Osteocyte (in vitro differentiated cells): ENCODE measurements at places on chromosomes 3 and 15. TPM values are rescaled to one million over a fixed set of nuclear protein-coding genes. Genes with fewer than 3 reads are reported as not detected.

DNA sequence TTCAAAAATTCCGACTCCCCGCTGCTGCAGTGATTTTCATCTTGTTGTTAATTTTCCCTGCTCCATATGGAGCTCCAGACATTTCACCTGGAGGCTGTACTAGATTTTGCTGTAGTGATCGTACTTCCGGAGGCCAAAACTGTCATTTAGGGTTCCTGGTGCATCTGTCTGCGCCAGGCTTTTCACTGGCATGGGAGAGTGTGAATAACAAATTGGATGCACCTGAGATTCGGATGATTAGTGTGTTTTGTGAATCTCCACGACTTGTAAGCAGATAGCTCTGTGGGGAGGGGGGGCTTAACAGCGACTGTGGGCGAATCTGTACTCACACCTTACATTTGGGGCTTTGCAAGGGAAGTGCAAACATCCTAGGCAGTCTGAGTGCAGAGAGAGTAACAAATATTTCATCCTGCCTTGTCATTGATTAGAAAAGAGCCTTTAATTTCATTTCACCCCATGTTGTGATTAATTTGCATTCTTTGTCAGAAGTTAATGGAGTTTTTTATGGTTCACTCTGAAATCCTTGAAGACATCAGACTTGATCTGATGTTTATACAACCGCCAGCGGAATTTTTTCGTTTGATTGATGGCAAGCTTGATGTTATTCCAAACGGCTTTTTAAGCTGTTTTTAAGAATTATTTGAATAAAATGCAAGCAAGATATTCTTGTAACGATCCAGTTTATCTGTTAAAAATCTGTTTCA, 92.5 kb upstream of the SKOR1 start:
- no peak overlapping the region for H3K27ac ChIP-seq
- no peak for DNase-seq
- peaks cover 7% of the 10 kb centered on the region for H3K4me1 ChIP-seq
- H3K27me3 ChIP-seq: no peaks in the 10 kb centered on the region

DNA sequence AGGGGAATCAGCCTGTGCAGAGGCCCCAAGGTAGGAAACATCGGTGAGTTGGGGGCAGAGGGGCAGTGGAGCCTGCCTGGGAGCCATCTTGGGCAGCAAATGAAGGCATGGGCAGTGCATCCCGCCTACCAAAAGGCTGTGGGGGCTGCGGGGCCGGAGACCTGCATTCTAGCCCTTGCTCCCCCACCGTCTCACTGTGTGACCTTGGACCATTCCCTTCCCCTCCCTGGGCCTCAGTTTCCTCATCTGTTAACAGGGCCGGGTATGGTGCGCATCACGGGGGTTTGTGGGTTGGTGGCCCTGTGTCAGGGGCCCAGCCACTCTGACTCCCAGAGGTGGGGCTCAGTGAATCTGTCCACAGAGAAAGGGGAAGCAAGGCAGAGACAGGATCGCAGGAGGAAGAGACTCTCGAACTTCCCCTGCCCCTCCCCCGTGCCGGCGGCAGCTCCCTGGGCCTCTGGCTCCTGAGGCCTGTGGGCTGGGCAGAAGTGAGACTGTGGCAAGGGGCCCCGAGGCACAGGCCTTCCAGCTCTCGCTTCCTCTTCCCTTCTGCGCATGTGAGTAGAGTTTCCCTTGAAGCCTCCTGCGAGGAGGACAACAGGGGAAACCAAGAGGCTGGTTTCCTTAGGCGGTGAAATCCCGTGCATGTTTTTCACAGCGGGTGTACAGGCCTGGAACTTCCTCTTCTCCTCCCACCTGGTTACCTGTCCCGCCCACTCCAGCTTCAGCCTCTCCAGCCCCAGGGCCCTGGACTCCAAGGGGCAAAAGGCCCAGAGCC, 42.9 kb downstream of the IDH2 start:
- H3K4me3 ChIP-seq: no peak overlapping the region
- no peaks in the 10 kb centered on the region for H3K36me3 ChIP-seq
- DNase-seq: no peak
- peaks cover 36% of the 10 kb centered on the region for H3K4me1 ChIP-seq
- peak overlapping the region; percentile 52 for H3K27ac ChIP-seq
- no peaks in the 10 kb centered on the region for H3K27me3 ChIP-seq

- peaks cover 2% of the 10 kb centered on the region for H3K36me3 ChIP-seq
- DNase-seq: no peak
- H3K27me3 ChIP-seq: no peaks in the 10 kb centered on the region
- H3K4me1 ChIP-seq: peaks cover 12% of the 10 kb centered on the region
Measured at GRCh38 chr15:62050115-62050514, 10.1 kb downstream of the VPS13C start.

DNA sequence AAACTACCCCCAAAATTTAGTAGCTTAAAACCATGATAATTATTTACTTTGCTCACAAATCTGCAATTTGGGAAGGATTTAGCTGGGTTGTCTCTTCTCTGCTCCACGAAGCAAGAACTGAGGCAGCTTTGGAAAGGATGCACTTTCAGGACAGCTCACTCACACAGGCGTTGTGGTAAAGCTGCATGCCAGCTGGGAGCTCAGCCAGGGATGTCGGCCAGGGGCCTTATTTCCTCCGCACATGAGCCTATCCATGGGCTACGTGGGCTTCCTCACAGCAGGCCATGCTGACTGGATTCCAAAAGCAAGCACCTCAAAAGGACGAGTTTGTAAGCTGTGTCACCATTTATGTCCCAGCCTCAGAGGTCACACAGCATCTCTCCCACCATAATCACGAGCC, 301.3 kb upstream of the IGF1R start:
- H3K27me3 ChIP-seq: peaks cover 4% of the 10 kb centered on the region
- no peak overlapping the region for H3K27ac ChIP-seq
- peak; percentile 59 for DNase-seq
- no peaks in the 10 kb centered on the region for H3K36me3 ChIP-seq

DNA sequence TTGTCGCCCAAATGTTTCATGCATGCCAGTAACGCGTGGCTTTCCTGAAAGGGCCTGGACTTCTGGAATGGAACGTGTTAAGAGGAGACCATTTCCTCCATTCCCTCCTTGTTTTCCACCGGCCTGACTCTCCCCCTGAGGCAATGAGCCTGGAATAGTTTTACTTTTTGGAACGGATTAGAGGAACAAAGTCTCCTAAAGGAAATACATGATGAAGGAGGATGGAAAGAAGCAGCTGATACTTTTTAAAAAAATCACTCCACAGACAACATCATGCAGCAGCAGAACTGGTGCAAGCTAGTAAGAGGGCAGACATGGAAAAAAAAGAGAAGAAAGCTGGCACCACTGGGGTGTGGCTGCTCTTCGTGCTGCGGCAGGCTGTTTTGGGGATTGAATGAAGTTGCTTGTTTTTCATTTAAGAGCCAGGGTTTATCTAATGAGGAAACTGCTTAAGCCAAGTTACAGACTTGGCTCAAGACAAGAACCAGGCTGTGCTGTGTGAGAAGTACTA, 3.6 kb upstream of the KBTBD12 start:
- no peaks in the 10 kb centered on the region for H3K36me3 ChIP-seq
- H3K27me3 ChIP-seq: no peaks in the 10 kb centered on the region
- H3K27ac ChIP-seq: peak overlapping the region; percentile 75
- DNase-seq: no peak

DNA sequence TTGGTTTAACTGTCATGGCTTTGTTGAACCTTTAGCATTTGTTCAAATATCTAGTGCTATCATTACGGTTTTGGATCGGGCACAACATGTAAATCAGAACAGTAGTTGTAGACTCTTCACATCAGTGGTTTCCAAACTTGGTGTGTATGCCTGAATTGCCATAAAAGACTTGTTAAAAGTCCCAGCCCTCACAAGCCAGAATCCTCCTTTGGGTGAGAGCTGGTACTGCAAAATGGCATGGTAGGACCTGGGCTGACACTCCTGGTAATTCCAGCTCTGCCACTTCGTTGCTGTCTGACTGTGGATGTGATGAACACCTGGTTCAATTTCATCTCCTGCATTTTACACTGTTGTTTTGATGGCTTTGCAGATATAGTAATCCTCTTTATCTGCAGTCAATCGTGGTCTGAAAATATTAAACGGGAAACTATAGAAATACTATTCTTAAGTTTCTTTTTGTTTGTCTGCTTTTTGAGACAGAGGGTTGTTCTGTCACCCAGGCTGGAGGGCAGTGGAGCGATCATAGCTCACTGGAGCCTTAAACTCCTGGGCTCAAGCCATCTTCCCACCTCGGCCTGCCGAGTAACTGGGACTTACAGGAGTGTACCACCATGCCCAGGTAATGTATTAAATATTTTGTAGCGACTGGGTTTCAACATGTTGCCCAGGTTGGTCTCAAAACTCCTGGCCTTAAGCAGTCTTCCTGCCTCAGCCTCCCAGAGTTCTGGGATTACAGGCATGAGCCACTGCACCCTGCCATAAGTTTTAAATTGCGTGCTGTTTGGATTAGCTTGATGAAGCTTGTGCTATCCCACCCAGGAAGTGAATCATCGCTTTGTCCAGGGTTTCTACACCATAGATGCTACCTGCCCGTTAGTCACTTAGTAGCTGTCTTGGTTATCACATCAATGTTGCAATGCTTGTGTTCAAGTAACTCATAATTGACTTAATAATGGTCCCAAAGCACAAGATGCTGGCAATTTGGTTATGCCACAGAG, 61.6 kb downstream of the RAB7A start:
- no peaks in the 10 kb centered on the region for H3K27me3 ChIP-seq
- H3K36me3 ChIP-seq: peaks cover 5% of the 10 kb centered on the region
- H3K27ac ChIP-seq: no peak overlapping the region
- peaks cover 56% of the 10 kb centered on the region for H3K4me1 ChIP-seq
- no peak overlapping the region for H3K4me3 ChIP-seq

DNA sequence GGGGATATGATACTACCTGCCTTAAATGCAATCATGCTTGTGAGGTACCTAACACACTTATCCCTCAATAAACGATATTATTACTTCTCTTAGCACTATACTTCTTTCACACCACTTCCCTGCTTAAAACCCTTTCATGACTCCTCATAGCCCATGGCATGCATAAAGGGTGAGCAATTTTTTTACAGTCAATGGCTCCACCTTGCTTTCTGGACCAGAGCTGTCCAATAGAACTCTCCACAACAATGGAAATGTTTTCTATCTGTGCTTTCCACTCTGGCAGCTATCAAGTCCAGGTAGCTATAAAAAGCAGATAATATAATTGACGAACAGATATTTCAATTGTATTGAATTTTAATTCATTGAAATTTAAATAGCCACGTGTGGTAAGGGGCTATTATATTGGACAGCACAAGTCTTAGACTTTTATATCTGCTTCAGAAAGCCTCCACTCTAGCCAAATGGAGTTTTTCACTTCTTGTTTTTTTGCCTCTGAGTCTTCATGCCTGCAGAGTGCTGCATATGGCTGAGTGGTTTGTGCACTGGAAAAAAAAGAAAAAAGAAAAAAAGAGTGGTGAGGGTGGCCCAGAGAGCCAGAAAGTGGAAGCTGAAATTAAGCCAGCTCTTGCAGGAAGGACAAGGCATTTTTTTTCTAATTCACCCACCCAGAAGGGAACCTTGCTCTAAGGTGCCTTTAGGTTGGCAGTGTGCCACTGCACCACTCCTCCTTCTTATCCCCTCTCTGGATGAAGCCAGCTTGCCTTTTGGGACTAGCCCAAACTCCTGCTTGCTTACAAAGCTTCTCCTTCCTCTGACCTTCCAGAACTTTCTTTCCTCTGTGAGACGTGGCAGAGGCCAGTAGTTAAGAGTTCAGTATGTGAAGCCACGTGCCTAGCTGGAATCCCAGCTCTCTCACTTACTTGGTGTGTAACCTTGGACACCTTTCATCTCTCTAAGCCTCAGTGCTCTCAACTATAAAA, 239.0 kb upstream of the LRTM1 start:
- H3K4me3 ChIP-seq: no peak overlapping the region
- no peak overlapping the region for H3K27ac ChIP-seq
- H3K27me3 ChIP-seq: no peaks in the 10 kb centered on the region
- no peaks in the 10 kb centered on the region for H3K36me3 ChIP-seq

The SPINK8 gene
- not detected in 2 replicates for total RNA-seq

The PLA2G4D gene
- not detected in 2 replicates for total RNA-seq

- peaks cover 7% of the 10 kb centered on the region for H3K27me3 ChIP-seq
- H3K4me1 ChIP-seq: peaks cover 2% of the 10 kb centered on the region
- H3K4me3 ChIP-seq: no peak overlapping the region
- H3K36me3 ChIP-seq: no peaks in the 10 kb centered on the region
- DNase-seq: peak; percentile 86
- no peak overlapping the region for H3K27ac ChIP-seq
Measured at GRCh38 chr3:118628704-118629341, 405.8 kb downstream of the IGSF11 start.

DNA sequence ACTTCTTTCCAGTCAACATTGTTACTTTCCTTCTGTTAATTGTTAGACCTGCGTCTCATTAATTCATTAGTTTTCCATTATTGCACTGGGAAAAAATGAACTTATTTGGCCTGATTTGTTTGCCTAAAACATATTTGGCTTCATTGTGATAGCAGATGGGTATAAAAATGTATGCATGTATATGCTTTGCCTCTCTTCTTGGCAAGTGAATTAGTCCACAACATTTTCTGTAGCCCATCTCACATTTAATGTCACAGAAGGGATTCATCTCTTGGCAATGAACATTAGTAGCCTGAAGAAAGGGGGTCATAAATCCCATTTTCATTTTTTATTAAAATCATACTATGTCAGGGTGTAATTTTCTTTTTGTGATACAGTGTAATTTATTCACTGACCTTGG, 125.2 kb downstream of the TUSC7 start:
- H3K27ac ChIP-seq: no peak overlapping the region
- no peaks in the 10 kb centered on the region for H3K27me3 ChIP-seq
- H3K4me3 ChIP-seq: no peak overlapping the region
- DNase-seq: no peak
- H3K4me1 ChIP-seq: no peaks in the 10 kb centered on the region

DNA sequence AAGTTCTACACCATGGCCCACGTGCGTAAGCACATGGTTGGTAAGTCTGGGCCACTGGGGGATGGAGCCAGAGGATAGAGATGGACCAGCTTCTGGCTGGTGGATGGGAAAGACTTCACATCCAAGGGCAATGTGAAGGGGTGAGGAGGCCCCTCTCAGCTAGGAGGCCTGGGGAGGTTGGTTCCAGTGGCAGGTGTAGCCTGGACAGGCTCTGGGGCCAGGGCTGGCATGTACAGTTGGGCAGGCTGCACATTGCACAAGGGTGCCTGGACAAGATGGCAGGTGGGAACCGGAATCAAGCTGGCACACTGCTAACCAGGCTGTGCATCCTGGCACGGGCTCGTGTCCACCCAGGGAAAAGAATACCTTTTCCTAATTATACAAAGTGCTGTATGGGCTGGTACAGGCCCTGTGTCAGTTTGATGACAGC, 8.1 kb downstream of the ZBTB47 start:
- no peak for DNase-seq
- H3K27me3 ChIP-seq: no peaks in the 10 kb centered on the region
- no peak overlapping the region for H3K4me3 ChIP-seq
- H3K27ac ChIP-seq: no peak overlapping the region
- H3K36me3 ChIP-seq: peaks cover 8% of the 10 kb centered on the region
- no peaks in the 10 kb centered on the region for H3K4me1 ChIP-seq

The SRGAP3 gene
- total RNA-seq: 1.5 and 2.6 TPM in 2 replicates

The C2CD4A gene
- total RNA-seq: not detected in 2 replicates

DNA sequence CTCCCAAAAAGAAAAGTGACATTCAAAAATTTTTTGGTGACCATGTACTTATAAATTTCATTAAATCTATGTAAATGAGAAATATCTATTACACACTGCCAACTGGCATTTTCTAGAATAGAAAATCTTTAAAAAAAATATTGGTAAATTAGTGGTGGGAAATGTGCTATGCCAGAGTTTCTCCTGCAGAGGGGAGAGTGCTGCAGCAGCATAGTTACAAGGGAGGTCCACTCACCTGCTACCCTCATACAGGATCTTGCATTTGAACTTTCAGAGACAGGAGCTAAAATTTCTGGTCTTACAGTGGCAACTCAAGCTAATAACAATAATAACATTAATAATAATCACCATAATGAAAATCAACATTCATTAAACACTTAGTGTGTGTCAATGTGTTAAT, 459.6 kb downstream of the NSUN3 start:
- DNase-seq: no peak
- H3K27ac ChIP-seq: no peak overlapping the region
- H3K4me3 ChIP-seq: no peak overlapping the region
